K562 (cell line): ENCODE measurements at places on chromosomes 3 and 15. TPM values are rescaled to one million over a fixed set of nuclear protein-coding genes. Genes with fewer than 3 reads are reported as not detected.

- no peak for DNase-seq
These were observed 618 bp downstream of the PARL start for GRCh38 chr3:183884097-183884426.

DNA sequence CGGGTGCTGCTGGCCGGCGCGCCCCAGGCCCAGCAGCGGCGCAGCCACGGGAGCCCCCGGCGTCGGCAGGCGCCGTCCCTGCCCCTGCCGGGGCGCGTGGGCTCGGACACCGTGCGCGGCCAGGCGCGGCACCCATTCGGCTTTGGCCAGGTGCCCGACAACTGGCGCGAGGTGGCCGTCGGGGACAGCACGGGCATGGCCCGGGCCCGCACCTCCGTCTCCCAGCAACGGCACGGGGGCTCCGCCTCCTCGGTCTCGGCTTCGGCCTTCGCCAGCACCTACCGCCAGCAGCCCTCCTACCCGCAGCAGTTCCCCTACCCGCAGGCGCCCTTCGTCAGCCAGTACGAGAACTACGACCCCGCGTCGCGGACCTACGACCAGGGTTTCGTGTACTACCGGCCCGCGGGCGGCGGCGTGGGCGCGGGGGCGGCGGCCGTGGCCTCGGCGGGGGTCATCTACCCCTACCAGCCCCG, 777 bp downstream of the LOXL1 start:
- no peak for DNase-seq

GRCh38 chr3:14472471-14473351, 67.4 kb downstream of the GRIP2 start:
- no peak for DNase-seq

DNA sequence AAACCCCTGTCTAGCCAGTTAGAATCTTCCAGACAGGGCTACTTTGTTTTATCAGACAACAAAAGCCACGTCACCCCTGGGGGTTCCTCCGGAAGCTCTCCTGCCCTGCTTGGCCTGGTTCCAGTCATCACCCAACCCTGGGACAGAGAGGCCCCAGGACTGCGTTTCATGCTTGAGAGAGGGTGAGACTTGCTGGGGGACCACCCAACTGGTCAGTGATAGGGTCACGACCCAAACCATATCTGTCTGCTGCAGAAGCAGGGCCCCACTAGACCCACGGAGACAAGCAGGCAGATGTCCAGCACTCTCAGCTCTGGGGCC, 1.2 kb downstream of the NT5DC2 start:
- peak; percentile 89 for DNase-seq

GRCh38 chr15:40567111-40567510, 2.0 kb upstream of the RPUSD2 start:
- peak; percentile 24 for DNase-seq

Gene SERP1
- polyA plus RNA-seq: 190 and 246 TPM in 2 replicates

Gene FYCO1
- 7.4 and 9.6 TPM in 2 replicates for polyA plus RNA-seq
